ENCODE measurements at places on chromosomes 5 and 9.

- no peak for DNase-seq
Measured at GRCh38 chr9:38362852-38363588, 29.5 kb upstream of the ALDH1B1 start.

DNA sequence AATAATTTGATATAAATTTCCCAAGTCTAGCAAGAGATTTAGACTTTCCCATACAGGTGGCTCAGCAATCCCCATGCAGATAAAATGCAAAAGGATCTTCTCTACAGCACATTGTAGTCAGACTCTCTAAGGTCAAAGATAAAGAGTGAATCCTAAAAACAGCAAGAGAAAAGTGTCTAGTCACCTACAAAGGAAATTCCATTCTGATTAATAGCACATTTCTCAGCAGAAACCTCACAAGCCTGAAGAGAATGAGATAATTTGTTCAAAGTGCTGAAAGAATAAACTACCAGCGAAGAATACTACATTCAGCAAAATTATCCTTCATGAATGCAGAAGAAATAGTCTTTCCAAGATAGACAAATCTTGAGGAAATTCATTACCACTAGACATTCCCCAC lies 493.3 kb downstream of the PRELID2 start:
- DNase-seq = no peak

DNA sequence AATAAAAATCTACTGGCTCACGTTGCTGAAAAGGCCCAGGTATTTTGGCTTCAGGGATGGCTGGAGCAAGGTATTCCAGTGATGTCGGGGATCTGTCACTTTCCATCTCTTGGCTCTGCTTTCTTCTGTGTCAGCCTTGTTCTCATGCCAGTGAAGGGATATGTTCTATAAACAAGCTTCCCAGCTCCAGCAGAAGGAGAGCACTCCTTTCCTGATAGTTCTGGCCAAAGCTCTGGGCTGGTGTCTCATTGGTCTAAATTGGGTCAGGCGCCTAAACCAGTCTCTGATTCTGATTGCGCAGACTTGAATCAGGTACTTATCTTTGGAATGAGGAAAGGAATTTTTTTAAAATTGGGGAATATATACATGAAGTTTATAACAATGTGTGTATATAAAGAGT lies 5.1 kb downstream of the SNX30 start:
- DNase-seq = no peak

GRCh38 chr9:96508227-96508940 lies 58.4 kb downstream of the HABP4 start:
- DNase-seq = no peak

All from Right ventricle myocardium superior (tissue), 1 donor.